ENCODE measurements at places on chromosomes 12 and 14.

- DNase-seq: no peak
These were observed 7.6 kb upstream of the HEBP1 start for GRCh38 chr12:13007496-13008233.

- DNase-seq: no peak
These were observed 313.1 kb downstream of the TMEM117 start for GRCh38 chr12:44148936-44149335.

DNA sequence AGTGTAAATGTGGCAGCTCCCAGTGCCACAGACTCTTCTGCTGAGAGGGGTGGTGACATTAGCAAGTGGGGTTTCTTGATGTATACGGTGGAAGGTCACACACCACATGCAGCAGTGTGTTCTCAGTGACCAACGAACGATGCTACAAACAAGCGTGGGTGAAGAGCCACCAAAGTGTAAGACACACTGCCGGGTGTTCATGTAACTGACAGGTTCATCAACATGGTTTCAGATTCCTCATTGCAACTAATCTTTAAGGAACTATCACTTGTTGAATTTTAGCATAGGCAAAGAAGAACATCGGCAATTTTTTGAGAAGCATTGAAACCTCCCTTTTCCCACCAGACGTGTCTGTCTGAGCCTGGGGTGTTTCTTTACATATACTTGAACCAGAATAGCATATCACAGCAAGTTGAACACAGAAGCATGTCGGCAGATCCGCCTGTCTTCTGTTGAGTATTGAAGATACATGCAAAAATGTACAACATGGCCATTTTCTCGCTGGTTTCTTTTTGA lies 58.8 kb downstream of the PPP2R5C start:
- DNase-seq: no peak

GRCh38 chr14:90999299-90999698 lies 61.1 kb downstream of the RPS6KA5 start:
- no peak for DNase-seq

DNA sequence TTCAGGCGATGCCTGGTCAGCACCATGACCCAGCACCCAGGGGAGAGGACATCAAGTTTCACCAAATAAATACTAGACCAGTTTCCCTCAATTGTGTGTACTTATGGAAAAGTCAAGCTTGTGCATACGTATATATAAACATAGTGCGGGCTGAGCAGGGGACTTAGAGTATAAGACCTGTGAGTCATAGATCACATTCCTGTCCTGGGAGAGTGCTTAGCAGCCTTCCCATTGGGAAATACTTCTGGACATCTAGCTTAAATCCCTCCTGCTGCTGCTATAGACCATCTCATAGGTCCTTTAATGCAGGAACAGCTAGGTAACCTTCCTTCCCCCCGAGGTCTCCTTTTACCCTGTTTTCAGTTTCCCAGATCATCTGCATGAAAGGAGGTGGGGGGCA lies 51.9 kb downstream of the PRMT8 start:
- DNase-seq: no peak

GRCh38 chr12:110548678-110549077 lies 34.4 kb downstream of the PPTC7 start:
- DNase-seq: no peak

GRCh38 chr12:27824126-27824842 lies 44.2 kb upstream of the MANSC4 start:
- DNase-seq: peak; percentile 47

- no peak for DNase-seq
These were observed 60.0 kb downstream of the MYF5 start for GRCh38 chr12:80776706-80777105.

DNA sequence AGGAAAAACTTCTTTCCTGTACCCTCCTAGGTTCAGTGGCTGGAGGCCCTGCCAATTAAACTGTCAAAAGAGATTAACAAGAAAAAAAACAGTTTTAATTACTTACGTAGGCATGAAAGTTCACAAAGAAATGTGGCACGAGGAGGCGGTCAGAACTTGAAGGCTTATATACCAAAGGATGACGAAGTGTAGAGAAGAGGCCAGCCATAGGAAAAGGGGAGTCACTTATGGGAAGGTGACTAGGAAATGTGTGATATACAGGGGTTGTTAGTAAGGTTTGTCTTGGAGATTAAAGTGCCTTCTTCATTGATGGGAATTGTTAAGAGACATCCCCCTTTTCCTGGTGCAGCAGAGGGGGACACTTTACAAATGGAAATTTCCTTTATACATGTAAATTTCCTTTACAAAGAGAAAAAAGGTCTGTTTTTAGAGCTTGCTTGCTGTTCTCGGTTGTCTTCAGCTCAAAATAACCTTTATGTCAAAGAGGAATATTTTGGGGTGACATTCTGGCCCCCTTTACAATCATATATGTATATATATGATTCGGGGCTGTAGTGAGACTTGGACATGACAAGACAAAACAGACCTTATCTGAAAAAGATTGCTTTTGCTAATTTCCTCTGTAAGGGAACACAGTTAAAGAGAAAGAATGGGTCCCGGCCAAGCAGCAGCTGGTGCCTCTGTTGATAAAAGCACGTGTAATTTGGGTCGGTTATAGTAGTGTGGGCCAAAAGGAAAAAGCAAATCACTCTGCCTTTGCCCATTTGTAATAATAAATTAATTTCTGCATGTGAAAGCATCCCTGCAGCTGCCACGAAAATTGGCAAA lies 38.6 kb downstream of the SYNE2 start:
- no peak for DNase-seq

DNA sequence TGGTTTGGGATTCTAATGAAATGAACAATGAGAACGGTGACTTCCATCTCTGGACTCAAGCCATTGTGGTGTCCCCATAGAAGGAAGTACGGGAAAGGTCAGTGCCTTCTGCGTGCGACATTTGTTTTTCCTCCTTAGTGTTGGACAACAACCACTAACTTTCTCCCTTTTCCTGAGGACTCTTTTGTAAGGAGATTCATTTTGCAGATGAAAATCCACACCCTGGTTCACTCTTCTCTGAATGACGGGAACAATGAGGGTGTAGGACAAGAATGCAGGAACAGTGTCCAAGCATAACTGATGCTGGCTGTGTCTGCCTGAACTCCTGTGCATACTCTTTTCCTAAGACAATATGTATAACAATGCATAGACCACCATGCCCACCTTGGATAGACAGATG lies 176.4 kb downstream of the STXBP6 start:
- no peak for DNase-seq

DNA sequence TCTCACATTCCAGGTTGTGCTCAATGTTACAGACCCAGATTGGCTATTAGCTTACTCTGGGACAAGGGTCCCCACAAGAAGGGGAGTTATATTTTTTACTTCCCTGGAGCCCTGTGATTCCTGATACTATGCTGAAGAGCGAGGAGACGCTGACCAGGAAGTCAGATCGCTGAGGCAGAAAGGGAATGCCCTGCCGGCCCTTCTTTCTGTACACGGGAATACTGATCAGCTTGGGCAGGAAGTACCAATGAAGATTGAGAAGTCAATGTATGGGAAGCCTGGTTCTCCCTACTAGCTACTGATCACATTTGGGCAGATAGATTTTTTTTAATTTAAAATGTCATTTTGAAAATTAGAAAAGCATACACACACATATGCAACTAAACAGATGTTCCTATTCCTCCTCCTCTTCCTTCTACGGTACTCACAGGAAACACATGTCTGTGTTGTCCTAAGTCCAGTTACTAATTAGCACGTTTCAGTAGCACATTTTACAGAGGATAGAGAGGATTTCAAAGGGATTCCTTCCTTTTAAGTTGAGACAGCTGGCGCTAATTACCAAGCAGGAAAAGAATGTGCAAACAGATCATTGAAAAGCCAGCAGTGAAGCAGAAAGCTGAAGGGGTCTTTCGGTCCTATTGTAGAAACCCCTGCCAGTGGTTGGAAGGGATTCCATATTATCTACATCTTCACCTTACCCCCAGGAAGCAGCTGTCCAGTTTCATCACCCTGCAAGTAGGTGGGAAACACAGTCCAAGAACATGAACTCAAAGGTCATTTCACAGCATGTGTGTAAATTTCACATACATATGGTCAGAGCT lies 292.4 kb downstream of the DUSP6 start:
- no peak for DNase-seq

DNA sequence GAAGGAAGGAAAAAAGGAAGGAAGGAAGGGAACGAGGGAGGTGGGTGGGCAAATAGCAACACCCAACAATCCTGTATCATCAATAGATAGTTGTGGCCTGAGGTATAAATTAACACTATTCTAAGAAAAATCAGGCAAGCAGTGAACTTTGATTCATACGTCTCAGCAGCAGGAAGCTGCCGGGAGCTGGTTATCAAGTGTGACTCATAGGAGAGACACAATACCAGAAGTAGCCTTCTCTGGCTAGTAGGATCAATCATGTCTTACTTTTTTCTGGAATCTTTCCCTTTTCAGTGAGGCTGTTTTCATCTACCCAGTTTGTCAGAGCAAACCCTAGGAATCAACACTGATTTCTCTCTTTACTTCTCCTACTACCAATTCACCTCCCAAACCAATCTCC lies 780.5 kb downstream of the NRXN3 start:
- DNase-seq: no peak

- peak; percentile 45 for DNase-seq
These were observed 109.2 kb upstream of the EGLN3 start for GRCh38 chr14:34059925-34060650.

DNA sequence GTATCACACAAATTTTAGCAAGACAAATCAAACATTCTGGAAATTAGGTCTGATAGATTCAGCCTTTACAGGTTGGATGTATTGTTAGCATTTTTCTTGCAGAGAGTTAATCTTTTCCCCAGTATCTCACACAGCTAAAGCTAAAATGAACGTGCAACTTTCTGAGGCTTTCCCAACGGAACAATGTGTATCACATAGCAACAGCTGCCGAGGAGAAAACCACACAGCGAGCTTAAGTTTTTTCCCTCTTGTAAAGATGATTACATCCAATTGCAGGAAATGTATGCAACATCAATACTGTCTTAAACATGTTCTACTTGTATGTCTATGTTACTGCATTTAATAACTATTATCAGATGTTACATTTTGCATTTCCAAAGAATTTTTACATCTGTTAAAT lies 182.2 kb downstream of the CCDC59 start:
- DNase-seq: peak; percentile 46

DNA sequence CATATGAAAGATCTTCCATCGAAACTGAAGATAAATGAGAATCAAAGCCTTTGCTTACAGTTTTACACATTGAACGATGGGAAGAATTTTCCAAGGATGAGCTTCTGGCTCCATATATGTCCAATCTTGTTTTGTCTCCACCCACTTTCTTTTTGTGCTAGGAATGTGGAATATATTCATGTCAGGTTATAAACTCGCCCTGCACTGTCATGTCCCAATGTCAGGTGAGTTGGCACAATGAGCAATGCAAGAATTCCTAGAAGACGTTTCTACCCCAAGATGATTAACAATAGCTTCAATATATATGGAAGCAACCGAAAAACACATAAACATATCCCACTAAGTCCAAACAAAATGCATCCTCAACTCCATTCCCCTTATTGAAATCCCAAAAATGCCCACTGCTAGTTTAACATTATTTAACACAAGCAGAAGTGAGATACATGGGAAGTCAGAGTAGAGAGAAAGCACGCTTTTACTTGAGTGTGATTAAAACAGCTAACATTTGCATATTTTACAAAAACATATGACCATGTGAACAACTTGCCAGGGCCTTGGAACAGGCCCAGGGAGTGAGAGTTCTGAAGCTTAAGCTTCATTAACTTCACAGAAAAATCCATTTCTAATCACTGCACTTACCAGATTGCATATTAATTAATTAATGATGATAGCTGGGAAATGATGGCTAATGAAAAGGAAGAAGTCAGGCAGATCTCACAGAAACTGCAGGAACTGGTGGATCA lies 233.9 kb downstream of the GXYLT1 start:
- DNase-seq: no peak

- DNase-seq: no peak
These were observed 91.9 kb downstream of the TMEM30B start for GRCh38 chr14:61188978-61189808.

DNA sequence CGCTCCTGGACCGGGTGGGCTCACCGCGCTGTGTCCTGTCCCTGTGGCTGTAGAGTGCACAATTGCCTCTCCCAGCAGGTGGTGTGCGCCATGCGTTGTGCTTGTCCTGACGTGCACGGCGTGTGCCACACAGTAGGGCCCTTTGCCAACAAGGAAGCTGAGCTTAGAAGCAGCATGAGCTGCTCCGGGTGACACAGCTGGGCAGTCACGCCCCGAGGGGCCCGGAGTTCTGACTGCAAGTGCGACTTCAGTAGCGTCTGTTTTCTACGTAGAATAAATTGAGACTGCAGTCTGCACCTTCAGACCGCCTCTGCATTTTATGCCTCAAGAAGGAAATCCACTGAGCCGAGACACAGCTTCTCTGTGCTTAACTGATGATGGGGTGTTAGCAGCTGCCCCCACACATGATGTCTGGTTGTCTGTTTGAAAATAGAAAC lies 81.6 kb downstream of the ADGRD1 start:
- DNase-seq: no peak

GRCh38 chr12:108304633-108305032 lies 34.5 kb downstream of the CMKLR1 start:
- no peak for DNase-seq

Data from NCI-H2171 (cell line).